Caco-2 (cell line): ENCODE measurements at places on chromosomes 5 and 9. TPM values are rescaled to one million over a fixed set of nuclear protein-coding genes. Genes with fewer than 3 reads are reported as not detected.

NOXA1 gene
- 7.3 and 8.6 TPM in 2 replicates for total RNA-seq

DNA sequence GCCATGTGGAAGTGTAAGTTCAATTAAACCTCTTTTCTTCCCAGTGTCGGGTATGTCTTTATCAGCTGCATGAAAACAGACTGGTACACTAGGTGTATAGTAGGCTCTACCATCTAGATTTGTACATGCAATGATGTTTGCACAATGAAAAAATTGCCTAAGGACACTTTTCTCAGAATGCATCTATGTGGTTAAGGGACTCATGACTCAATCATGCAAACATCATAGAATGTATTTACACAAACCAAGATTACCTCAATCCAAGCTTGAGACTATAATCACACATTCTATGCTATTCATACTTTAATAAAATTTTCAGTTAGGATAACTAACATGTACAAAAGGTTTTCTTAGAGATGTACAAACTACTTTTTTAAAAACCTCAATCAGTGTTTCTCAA is 1164.5 kb downstream of the CDH12 start:
- H3K27me3 ChIP-seq: no peaks in the 10 kb centered on the region
- peaks cover 7% of the 10 kb centered on the region for H3K4me1 ChIP-seq
- no peak overlapping the region for H3K4me3 ChIP-seq
- H3K36me3 ChIP-seq: no peaks in the 10 kb centered on the region
- H3K27ac ChIP-seq: no peak overlapping the region

CARD9 gene
- 1.7 and 2.6 TPM in 2 replicates for total RNA-seq

- no peak overlapping the region for H3K27ac ChIP-seq
- no peaks in the 10 kb centered on the region for H3K36me3 ChIP-seq
- no peaks in the 10 kb centered on the region for H3K4me1 ChIP-seq
- no peak overlapping the region for H3K4me3 ChIP-seq
- no peak for DNase-seq
Measured at GRCh38 chr5:33692980-33693379, 198.8 kb downstream of the ADAMTS12 start.

- no peaks in the 10 kb centered on the region for H3K27me3 ChIP-seq
- H3K4me3 ChIP-seq: no peak overlapping the region
- no peak overlapping the region for H3K27ac ChIP-seq
- no peaks in the 10 kb centered on the region for H3K36me3 ChIP-seq
- no peak for DNase-seq
Measured at GRCh38 chr9:110451726-110452125, 114.1 kb upstream of the TXNDC8 start.

FBP2 gene
- not detected in 2 replicates for total RNA-seq

- H3K36me3 ChIP-seq: 0 out of 2 replicates have a peak, but pooled peaks cover 2% of the 10 kb centered on the region
- no peaks in the 10 kb centered on the region; the same call in 1 of the 2 replicates for H3K4me1 ChIP-seq
- no peak overlapping the region for H3K27ac ChIP-seq
- no peaks in the 10 kb centered on the region for H3K27me3 ChIP-seq
Measured at GRCh38 chr9:34242830-34243229, 64.0 kb downstream of the UBAP1 start.

DNA sequence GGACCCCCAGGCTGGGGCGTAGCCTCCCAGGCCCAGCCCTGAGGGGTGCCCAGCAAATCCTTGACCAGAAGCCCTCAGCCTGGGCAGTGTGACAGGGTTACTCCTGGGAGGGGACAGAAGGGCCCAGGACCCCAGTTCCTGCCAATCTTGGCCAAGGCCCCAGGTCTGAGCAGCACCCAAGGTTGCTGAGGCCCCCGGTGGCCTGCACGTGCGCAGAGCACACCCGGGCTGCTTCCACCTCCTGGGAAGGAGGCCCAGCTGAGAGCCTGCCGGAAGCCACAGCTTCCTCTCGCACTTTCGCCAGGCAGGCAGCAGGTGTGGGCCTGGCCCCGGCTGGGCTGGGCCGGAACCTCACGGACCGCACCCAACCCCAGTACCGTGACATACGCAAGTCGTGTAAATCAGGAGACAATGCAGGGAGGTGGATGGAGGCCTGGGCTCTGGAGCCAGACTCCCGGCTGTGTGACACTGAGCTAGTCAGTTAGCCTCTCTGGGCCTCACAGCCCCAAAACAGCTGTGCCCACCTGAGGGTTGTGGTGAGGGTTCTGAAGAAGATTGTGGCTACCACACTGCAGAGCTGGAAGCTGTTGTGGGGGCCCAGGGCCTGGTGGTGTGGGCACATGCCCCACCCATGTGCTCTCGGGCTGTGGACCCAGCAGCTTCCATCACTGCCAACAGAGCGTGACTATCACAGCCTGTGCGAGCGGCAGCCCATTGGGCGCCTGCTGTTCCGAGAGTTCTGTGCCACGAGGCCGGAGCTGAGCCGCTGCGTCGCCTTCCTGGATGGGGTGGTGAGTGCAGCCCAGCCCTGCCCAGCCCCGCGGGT is 5.1 kb downstream of the GRK6 start:
- no peak for DNase-seq
- H3K4me1 ChIP-seq: peaks cover 11% of the 10 kb centered on the region
- no peak overlapping the region for H3K4me3 ChIP-seq
- no peak overlapping the region for H3K27ac ChIP-seq
- H3K27me3 ChIP-seq: no peaks in the 10 kb centered on the region

DNA sequence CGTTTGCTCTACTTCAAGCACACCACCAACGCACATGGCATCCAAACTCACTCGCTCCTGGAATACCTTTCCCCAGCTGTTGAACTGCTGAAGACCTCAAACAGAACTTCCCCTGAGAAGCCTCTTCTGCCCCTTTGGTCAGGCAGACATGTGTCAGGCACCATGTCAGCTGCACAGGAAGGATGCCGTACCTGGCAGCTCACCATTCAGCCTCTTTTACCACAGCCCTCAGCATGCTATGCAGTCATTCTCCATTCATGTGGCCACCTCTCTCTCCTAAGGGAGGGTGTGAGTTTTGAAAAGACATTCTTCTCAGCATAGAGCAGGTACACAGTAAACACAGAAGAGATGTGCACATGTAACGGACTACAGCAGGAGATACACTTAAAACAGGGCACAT is 14.2 kb downstream of the IL4 start:
- H3K4me3 ChIP-seq: no peak overlapping the region
- no peak overlapping the region for H3K27ac ChIP-seq
- no peaks in the 10 kb centered on the region for H3K36me3 ChIP-seq
- DNase-seq: no peak
- peaks cover 7% of the 10 kb centered on the region for H3K4me1 ChIP-seq
- no peaks in the 10 kb centered on the region for H3K27me3 ChIP-seq

WDR38 gene
- total RNA-seq: not detected in 2 replicates

CCDC192 gene
- total RNA-seq: not detected in 2 replicates

DNA sequence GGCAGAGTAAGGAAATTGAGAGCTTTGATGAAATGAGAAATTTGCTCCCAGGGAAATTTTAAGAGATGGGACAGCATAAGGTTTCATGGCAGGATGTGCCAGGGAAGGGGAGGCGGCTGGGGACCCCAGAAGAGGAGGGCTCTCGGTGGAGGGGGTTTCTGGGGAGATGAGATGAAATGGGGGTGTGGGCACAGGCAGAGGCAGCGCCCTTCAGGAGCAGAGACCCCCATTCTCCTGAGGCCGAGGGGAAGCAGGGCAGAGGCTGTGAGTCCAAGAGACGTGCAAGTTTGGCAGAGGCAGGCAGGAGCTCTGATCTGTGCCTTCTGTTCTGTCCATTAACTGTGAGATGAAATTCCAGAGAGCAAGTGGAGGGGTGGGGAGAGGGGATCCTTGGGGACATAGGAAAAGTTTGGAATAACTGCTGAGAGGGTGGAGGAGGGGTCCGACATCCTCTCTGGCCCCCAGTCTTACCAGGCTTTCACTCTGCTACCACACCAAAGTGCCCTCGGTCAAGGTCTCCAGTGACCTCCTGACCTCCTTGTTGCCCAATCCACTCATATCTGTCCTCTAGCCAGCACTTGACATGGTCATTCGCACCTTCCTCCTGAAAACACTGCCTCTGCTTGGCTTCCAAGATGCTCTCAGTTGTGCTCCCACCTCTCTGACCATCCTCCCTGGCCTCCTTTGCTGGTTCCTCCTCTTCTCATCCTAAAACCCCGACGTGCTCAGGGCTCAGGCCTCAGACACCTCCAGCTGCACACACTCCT is 108.1 kb upstream of the MVB12B start:
- no peak overlapping the region for H3K27ac ChIP-seq
- no peak overlapping the region for H3K4me3 ChIP-seq
- no peak for DNase-seq
- no peaks in the 10 kb centered on the region for H3K36me3 ChIP-seq

DNA sequence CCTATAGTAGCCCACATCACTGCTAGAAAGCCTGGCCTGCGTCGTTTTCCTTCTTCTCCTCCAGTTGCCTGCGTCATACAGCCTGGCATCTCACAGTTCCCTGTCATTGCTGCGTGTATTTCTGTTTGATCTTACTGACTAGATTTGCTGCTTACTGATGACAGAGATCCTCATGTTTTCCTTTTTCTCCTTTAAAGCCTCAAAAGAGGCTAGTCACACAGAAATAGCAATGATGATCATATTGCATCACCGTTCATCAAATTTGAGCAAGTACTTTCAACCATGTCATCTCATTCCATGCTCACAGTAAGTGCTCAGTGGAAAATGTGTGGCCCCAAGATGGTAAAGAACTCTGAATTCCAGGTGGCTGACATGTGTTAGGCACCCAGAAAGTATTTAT is 76.8 kb downstream of the MVB12B start:
- no peaks in the 10 kb centered on the region for H3K27me3 ChIP-seq
- no peak for DNase-seq
- H3K27ac ChIP-seq: no peak overlapping the region

SLC34A1 gene
- not detected in 2 replicates for total RNA-seq

DNA sequence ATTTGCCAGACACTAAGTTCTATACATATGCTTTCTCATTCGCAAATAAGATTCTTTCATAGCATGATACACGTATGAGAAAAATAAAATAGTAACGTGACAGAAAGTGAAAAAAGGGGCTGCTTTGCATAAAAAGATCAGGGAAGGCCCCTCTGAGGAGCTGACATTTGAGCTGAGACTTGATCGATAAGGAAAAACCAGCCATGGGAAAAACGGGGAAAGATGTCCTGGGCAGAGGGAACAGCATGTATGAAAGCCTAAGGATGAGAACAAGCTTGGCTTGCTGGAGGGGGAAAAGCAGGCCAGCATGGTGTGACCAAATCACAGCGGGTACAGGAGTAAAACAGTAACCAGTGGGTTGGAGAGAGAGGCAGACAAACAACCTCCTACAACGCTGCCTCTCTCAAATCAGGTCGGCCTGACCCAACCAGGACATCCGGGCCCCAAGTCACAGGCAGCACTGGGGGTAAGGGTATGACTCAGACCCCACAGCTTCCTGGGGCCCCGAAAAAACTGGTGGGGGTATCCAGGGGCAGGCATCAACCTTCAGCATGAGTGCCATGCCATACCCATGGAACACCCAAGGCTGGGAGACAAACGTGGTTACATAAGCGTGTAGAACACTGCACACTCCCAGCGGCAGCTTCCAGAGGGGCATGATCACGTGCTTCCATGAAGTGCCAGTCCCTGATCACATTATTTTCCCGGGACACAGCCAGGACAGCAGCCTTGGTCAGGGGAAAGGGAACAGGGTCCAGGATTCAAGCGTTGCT is 2.2 kb downstream of the TNIP1 start:
- no peak overlapping the region for H3K27ac ChIP-seq
- no peaks in the 10 kb centered on the region for H3K36me3 ChIP-seq
- no peak for DNase-seq
- no peaks in the 10 kb centered on the region for H3K27me3 ChIP-seq
- peaks cover 6% of the 10 kb centered on the region for H3K4me1 ChIP-seq

DNA sequence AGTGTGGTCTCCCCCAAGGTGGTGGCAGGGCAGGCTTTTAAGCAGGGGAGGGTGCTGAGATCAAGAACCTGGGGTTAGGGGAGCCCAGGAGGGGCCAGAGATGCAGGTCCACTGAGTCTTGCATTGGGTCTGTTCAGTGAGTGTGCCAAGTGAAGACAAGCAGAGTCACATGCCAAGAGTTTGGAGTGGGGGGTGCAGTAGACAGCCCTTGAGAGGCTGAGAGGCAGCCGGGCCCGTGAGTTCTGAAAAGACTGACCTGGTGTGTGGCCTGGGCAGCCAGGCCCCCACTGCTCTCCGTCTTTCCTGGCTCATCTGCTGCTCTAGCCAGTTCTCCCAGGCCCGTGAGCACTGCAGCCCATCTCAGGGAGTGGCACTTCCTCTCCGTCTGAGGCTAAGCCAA is 120.0 kb downstream of the DAB2IP start:
- DNase-seq: no peak
- H3K4me1 ChIP-seq: no peaks in the 10 kb centered on the region
- H3K27ac ChIP-seq: no peak overlapping the region
- no peaks in the 10 kb centered on the region for H3K27me3 ChIP-seq
- no peak overlapping the region for H3K4me3 ChIP-seq

INIP gene
- total RNA-seq: 30.2 and 31.9 TPM in 2 replicates

DNA sequence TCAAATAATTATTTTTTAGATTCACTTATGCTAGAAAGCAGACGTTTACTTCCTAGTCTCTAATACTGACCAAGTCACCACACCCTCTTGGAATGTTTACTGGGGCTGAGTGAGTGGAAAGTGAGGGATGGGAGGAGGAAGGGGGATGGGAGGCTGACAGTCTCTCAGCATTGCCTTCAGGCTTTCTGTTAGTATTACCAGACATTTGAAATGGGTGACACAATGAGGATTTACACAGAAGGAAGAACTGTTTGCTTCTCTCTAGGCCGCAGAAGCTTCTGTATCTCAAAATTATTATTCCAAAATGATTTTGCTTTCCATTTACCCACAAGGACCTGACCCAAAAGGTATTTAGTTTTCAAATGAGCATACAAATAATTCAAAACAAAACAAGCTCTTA is 232.8 kb upstream of the ZNF608 start:
- no peaks in the 10 kb centered on the region for H3K36me3 ChIP-seq
- peak overlapping the region; percentile 38 for H3K27ac ChIP-seq
- H3K4me3 ChIP-seq: no peak overlapping the region
- DNase-seq: peak; percentile 67

DNA sequence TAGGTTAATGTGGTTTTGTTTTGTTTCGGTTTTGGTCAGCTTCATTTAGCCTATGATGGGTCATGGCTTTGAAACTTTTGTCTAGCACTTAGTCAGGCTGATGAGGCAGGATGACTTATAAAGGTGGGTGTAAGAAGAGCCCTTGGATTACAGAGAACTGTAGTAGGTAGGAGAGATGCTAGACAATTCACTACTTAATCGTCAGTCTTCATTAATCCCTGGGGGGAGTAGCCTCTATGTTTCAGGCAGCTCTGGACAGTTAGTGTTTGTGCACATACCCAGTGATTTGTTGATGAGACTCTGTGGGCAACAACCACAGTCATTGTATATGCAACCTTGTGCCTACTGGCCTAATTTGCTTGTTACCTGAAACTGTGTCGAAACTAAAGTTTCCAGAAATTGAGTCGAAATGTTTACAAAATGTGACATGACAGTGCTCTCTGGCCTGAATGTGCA is 113.3 kb downstream of the MTREX start:
- H3K27me3 ChIP-seq: no peaks in the 10 kb centered on the region
- H3K4me1 ChIP-seq: peaks cover 18% of the 10 kb centered on the region
- H3K27ac ChIP-seq: no peak overlapping the region

NUTM2G gene
- total RNA-seq: not detected in 2 replicates
